MV-4-11 (cell line): ENCODE measurements at places on chromosomes 12 and 14.

GRCh38 chr12:23719493-23719892, 230.0 kb downstream of the SOX5 start:
- DNase-seq, result no peak

- DNase-seq, result no peak
Measured at GRCh38 chr12:14578646-14579045, 11.0 kb upstream of the PLBD1 start.

GRCh38 chr12:50006280-50006679, 19.0 kb downstream of the RACGAP1 start:
- no peak for DNase-seq

DNA sequence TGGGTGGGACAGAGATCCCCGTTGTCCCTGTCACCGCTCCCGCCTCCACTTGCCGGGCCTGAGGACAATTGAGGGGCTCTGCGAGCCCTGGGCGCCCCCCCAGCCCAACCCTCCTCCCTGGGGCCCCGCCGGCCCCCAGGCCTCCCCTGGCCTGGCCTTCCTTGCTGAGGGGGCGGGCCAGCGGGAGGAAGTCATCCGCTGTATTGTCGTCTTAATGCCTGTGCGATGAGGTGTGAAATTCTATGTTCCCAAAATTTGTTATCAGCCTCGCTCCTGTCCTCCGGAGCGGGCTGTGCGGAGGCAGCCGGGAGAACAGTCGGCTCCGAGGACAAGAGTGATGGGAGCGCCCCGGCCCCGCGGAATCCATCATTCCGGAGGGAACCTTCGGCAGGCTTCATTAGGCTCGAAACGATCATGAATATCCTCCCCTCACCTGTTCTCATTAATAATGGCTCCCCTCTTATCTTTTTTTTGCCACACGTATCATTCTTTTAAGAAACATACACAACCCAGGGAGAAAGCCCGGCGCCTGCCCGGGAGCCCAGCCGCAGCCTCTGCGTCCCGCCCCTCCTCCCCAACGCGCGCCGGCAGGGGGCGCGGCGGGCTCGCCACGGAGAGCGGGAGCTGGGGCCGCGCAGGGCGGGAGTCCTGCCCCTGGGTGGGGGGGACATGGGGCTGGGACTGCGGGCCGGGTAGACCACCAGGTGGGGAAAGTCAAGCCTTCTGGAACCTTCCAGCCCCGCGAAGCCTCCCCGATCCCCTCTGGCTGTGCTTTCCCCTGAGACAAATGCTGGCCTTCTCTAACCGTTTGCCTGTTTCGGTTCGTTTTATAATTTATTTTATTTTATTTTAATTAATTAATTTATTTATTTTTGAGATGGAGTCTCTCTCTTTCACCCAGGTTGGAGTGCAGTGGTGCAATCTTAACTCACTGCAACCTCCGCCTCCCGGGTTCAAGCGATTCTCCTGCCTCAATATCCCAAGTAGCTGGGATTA, 17.1 kb upstream of the DLK1 start:
- DNase-seq, result no peak

DNA sequence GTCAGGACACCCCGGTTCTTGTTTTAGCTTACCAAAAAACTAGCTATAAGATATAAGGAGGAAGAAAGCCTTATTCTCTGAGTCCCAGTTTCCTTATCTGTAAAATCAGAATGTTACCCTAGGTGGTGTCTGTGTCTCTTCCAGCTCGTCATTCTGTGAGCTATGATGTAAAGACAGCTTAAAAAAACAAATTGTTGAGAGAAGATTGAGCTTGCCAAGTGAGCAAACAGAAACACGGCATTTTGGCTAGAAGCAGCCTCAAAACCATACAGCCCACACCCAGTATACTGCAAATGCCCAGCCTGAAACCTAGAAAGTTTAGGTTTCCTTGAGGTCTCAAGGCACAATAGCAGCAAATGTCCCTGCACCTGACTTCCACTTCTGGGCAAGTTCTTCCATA, 151.4 kb downstream of the SSPN start:
- DNase-seq, result no peak

GRCh38 chr12:121804417-121805111, 755 bp downstream of the SETD1B start:
- peak; percentile 39 for DNase-seq

- DNase-seq, result no peak
Measured at GRCh38 chr14:79418649-79419415, 792.5 kb downstream of the DIO2 start.

GRCh38 chr12:25014961-25015360, 66.1 kb upstream of the BCAT1 start:
- DNase-seq, result no peak

GRCh38 chr14:34211732-34212131, 250.3 kb downstream of the SPTSSA start:
- DNase-seq, result no peak

- peak; percentile 2 for DNase-seq
Measured at GRCh38 chr14:51093371-51094281, 1.3 kb downstream of the TRIM9 start.

DNA sequence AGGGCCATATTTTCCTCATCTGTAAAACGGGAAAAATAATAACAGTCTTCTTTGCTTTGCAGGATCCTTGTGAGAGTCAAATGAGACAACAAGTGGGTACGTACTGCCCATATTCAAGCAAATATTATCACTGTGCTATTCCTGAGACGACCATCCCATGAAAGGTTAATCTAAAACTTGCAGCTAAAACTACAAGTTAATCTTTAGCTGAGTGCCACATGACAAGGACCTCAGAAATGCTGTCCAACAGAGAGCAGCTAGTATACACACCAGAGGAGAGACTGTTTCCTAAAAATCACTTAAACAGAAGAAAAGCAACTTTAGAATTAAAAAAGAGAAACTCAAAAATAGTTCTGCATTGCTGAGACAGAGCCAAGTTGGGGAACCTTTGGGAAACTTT, 162.7 kb upstream of the TMTC2 start:
- no peak for DNase-seq

DNA sequence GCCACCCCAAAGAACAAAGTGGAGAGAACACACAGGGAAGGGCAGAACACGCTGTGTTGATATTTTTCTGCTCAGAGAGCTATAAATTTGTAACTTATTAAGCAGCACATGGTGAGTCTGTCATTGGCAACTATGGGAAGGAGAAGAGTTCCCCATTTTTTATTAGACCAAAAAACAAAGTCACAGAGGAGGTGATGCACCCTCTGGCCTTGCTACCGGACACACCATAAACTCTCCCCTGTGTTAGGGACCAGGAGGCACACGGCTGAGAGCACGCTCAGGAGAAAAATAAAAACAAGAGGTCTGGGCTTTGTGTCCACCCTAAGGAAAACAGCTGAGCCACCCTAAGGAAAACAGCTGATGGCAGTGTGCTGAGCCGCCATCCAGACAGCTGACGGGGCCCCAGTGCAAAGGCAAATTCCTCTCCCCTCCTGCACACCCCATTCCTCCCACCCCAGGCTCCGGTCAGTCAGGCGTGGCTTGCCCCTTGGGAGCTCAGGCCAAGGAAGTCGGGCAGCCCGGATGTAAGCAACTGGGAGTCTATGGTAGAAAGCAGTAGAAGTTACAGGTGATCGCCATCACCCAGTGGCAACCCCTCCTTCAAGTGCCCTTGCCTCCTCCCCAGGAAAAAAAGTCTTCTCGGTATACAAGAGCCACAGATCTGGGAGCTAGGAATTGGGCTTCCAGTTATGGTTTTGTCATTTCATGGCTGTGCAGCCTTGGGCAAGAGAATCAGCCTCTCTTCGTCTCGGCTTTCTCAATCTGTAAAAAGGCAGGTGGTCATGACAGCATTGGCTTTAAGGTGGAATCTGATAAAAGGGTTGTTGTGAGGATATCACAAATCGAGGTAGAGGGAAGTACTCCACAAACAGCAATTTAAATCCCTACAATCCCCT, 2.4 kb downstream of the PXN start:
- DNase-seq, result no peak

DNA sequence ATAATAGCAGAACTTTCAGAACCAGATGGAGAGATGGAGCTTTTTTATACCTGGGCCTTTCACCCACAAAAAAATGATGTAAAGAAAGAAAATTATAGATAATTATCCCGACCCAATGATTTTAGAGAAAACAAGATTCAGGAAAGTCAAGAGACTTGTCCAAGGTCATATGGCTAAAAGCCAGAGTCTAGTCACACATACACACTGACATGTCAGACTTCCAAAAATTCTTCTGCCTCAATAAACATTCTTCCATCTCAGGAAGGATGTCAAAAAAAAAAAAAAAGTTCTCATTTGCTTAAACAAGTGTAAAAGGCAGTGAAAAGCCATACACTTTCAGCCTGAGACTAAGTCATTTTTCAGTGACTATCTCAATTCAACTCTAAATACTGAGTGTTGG, 116.0 kb downstream of the PRICKLE1 start:
- DNase-seq, result no peak

- no peak for DNase-seq
Measured at GRCh38 chr12:117975006-117975405, 6.2 kb upstream of the KSR2 start.

GRCh38 chr12:2309647-2310046, 256.9 kb downstream of the CACNA1C start:
- DNase-seq, result peak; percentile 56

- no peak for DNase-seq
Measured at GRCh38 chr12:75556311-75556899, 45.0 kb upstream of the KRR1 start.

DNA sequence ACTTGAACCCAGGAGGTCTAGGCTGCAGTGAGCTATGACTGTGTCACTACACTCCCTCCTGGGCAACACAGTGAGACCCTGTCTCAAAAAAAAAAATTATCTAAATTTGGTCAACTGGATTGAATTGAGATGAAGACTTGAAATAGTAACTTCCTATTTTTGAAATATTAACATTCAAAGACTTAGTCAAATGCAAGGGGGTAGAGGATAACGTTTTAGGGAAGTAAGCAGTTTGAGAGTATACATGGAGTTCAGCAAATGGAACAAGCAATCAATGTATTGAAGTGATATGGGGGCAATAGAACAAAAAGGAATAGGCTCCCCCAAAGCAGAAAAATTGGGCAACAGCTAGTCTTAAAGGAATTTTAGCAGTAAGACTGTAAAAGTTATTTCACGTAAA, 4.6 kb upstream of the MFAP5 start:
- DNase-seq, result peak; percentile 77

DNA sequence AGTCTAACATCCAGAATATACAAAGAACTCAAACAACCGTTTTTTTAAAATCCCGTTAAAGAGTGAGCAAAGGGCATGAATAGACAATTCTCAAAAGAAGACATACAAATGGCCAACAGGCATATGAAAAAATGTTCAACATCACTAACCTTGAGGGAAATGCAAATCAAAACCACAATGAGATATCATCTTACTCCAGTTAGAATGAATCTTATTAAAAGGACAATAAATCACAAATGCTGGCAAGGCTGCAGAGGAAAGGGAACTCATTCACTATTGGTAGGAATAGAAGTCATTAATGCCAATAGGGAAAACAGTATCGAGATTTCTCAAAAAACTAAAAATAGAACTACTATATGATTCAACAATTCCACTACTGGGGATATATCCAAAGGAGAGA, 520.1 kb downstream of the RMST start:
- DNase-seq, result no peak

DNA sequence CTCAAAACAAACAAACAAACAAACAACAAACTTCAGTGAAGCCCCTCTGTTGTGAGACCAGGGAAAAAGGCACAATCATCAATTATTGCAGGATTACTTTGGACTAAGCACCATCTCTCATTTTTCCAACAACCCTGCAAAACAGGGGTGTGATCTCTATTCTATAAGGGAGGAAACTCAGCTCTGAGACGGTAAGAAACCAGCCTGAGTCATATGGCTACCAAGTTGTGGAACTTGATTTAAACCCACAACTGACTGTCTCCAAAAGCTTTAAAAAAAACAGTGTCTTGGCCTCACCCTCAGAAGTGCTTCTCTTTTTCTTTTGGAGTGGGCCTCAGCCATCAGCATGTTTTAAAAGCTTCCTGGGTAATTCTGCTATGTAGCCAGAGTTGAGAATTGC, 49.8 kb downstream of the RIN3 start:
- DNase-seq, result peak; percentile 93

GRCh38 chr12:109099431-109100020, 2.1 kb downstream of the UNG start:
- no peak for DNase-seq

DNA sequence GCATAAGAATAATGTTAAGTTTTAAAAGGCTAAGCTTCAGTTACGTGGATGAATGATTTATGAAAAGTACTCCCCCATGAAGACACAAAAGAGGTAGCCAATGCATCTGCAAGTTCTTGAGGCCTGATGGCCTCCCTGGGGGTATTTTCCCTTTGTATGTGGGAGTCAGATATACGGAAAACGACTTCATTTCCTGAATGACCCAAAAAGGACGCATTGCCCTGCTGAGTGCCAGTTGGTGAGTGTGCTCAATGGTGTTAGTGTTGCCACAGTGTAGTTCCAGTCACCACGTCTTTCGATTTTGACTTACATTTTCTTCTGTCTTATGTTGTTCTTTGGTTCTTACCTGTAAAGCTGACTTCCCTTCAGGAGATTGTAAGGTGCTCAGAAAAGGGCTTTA, 8.0 kb downstream of the ETV6 start:
- DNase-seq, result no peak

GRCh38 chr14:100837805-100838350, 12.0 kb downstream of the MEG3 start:
- DNase-seq, result no peak

- no peak for DNase-seq
Measured at GRCh38 chr12:45666396-45666795, 63.1 kb upstream of the ARID2 start.

DNA sequence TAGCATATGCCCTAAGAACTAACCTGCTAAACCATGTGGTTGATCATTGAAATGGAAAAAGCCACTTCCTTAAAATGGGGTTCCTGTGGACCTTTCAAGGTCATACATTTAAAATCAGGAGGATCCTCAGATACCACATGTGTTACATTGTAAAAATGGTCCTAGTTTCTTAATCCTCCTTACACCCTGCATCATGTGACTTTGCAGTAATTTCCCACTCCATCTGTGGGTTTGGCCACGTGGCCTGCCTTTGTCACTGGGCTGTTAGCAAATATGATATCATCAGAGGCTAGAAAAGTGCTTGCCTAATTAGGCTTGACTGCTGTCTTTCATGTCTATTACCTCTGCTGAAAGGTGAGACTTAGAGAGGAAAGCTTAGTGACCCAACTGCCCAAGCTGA, 70.7 kb downstream of the CMKLR1 start:
- peak; percentile 12 for DNase-seq

DNA sequence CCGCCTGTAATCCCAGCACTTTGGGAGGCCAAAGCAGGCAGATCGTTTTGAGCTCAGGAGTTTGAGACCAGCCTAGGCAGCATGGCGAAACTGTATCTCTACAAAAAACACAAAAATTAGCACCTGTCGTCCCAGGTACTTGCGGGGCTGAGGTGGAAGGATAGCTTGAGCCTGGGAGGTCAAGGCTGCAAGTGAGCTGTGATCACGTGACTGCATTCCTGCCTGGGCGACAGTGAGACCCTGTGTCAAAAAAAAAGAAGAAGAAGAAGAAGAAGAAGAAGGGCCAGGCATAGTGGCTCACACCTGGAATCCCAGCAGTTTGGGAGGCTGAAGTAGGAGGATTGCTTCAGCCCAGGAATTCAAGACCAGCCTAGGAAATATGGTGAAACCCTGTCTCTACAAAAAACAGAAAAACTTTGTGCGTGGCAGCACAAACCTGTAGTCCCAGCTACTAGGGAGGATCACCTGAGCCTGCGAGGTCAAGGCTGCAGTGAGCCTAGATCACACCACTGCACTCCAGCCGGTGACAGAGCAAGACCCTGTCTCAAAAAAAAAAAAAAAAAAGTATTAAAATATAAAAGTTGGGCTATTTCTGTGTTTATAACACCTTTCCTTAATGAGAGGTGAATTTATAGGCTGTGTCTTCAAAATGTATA, 15.5 kb downstream of the RXYLT1 start:
- no peak for DNase-seq
